ENCODE measurements at places on chromosomes 12 and 14. TPM values are rescaled to one million over a fixed set of nuclear protein-coding genes. Genes with fewer than 3 reads are reported as not detected.
A peak's percentile ranks its signal among the peaks of the same experiment; 100 is the strongest.

DNA sequence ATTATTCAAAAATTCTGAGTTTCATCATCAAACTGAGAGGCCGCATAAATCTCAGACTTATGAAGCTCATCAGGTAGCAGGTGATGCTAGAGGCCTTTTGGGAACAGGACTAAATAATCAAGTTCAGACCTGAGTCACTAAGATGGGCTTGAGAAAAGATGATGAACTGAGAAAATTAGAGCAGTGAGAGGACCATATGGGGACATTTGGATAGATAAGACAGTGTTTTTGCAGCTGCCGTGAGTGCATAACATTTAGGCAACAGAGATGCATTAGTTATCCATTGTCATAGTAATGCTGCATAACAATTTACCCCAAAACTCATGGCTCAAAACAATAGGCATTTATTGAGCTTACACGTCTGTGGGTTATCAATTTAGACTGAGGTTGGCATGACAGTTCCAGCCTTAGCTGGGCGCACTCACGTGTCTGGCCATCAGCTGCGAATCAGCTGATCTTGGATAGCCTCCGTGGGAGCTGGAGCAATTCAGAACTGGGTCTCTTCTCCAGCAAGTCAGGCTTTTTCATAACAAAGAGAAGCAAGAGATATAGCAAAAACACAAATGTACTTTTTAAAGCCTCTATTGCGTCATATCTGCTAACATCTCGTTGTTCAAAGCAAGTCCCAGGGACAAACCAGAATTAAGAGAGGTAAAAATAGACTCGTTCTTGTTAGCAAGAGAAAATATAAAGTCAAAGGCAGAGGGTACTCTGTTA, 72.8 kb downstream of the CAPZA3 start:
- no peak for DNase-seq

GRCh38 chr12:52076811-52077210, 2.7 kb upstream of the SMIM41 start:
- no peak for DNase-seq

- DNase-seq: peak; percentile 18
Measured at GRCh38 chr12:124006085-124006845, 33.2 kb downstream of the ZNF664 start.

The TMPRSS12 gene
- not detected for polyA plus RNA-seq

The DTX3 gene
- 3.4 TPM for polyA plus RNA-seq

The PDE3A gene
- polyA plus RNA-seq: not detected

All from CD4-positive, CD25-positive, alpha-beta regulatory T cell (primary cell).